Placental epithelial cell (primary cell): ENCODE measurements at places on chromosomes 2 and 18. TPM values are rescaled to one million over a fixed set of nuclear protein-coding genes. Genes with fewer than 3 reads are reported as not detected.

FTCDNL1 gene
- 0.79 and 1.3 TPM in 2 replicates for total RNA-seq

PLCL1 gene
- under 0.01 and 0.11 TPM in 2 replicates for total RNA-seq

TNFRSF11A gene
- under 0.01 TPM in 1 of 2 replicates, not detected in the other for total RNA-seq

SULT1C2 gene
- total RNA-seq, result not detected in 2 replicates

SLC40A1 gene
- 0.11 and 0.79 TPM in 2 replicates for total RNA-seq

RGPD3 gene
- under 0.01 and 0.11 TPM in 2 replicates for total RNA-seq

PCARE gene
- under 0.01 TPM in 1 of 2 replicates, not detected in the other for total RNA-seq

UGT1A5 gene
- 0.22 TPM in 1 of 2 replicates, not detected in the other for total RNA-seq

ZAP70 gene
- total RNA-seq, result 0.11 TPM in 1 of 2 replicates, not detected in the other

CFC1 gene
- total RNA-seq, result not detected in 2 replicates

SCN9A gene
- 0.11 TPM in 1 of 2 replicates, not detected in the other for total RNA-seq

TMEM200C gene
- total RNA-seq, result 0.11 and 0.79 TPM in 2 replicates

ANO7 gene
- total RNA-seq, result under 0.01 TPM in 1 of 2 replicates, not detected in the other

ACOXL gene
- under 0.01 TPM in 1 of 2 replicates, not detected in the other for total RNA-seq

PKP4 gene
- total RNA-seq, result 14.5 and 26.2 TPM in 2 replicates

SLC5A6 gene
- total RNA-seq, result 174 and 243 TPM in 2 replicates

NAT8 gene
- total RNA-seq, result not detected in 2 replicates

EVA1A gene
- 55.0 and 88.3 TPM in 2 replicates for total RNA-seq

GKN1 gene
- not detected in 2 replicates for total RNA-seq

MARCHF4 gene
- total RNA-seq, result 0.39 and 8.0 TPM in 2 replicates

MFSD2B gene
- under 0.01 TPM in 1 of 2 replicates, not detected in the other for total RNA-seq

GRP gene
- total RNA-seq, result not detected in 2 replicates

PARD3B gene
- total RNA-seq, result 0.39 and 0.43 TPM in 2 replicates

FNDC4 gene
- 11.0 and 12.1 TPM in 2 replicates for total RNA-seq

C2orf66 gene
- total RNA-seq, result under 0.01 and 0.11 TPM in 2 replicates

SERPINB11 gene
- not detected in 2 replicates for total RNA-seq

ANKRD30BL gene
- total RNA-seq, result not detected in 2 replicates

PROKR1 gene
- not detected in 2 replicates for total RNA-seq
